ENCODE measurements at places on chromosomes 3 and 15.
A peak's percentile ranks its signal among the peaks of the same experiment; 100 is the strongest.

DNA sequence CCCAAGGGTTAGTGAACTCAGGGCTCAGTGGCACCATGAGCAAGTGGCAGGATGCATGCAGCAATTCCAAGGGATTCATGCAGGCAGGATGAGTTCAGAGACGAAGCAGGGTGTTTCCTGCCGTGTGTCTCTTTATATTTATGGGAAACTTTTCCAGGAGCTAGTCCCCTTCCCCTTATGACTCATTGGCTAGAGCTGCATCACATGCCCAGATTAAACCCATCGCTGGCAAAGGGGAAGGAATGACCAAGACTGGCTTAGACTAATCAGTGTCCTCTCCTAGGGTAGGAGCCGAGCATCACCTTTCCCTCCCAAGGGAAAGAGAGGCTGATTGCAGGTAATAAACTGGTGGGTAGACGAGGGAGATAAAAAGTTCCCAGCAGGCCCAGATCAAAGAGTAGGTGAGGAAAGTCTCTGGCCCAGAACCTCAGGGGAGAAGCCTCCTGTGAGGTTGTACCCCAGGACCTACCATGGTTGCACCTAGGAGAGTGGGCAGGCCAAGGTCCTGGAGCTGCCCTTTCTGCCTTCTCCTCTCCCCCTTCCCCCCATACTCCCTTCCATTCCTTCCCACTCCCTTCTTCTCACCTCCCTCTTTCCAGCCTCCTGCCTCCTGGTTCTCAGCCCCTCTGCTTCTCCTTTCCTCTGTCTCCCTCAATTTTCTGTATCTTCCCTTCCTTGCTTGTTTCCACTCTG lies 67.8 kb upstream of the ITGA11 start:
- no peak for DNase-seq

GRCh38 chr15:64740311-64741170 lies 34.8 kb downstream of the RBPMS2 start:
- DNase-seq: no peak

DNA sequence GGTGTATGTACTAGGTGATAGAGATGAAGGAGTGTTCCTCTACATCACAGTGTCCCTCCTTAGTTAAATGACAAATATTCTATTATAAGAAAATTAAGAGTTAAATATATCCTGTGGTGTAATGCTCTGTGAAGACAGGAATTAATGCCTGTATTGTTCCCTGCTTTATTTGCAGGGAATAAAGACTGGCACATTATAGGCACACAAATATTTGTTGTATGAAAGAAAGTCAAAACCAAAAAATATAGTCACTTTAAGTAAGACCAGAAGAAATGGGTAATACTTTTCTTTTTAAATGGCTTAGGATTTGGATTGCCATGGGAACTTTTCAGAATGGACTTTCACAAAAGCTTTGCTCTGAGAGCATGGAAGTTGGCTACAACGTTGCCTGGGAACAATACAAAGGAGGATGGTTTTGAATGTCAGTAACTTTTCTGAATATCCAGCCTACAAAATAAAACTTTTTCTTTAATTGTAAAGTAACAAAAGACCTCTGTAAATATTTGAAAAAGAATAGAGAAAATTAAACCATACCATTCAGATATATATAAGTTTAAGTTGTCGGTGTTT lies 158.0 kb upstream of the P2RY1 start:
- no peak for DNase-seq

- DNase-seq: no peak
Observed at GRCh38 chr3:37833302-37834186, 28.1 kb upstream of the CTDSPL start.

GRCh38 chr3:87414271-87414670 lies 137.9 kb upstream of the POU1F1 start:
- no peak for DNase-seq

- DNase-seq: no peak
Observed at GRCh38 chr3:152076148-152076547, 192.6 kb upstream of the MBNL1 start.

DNA sequence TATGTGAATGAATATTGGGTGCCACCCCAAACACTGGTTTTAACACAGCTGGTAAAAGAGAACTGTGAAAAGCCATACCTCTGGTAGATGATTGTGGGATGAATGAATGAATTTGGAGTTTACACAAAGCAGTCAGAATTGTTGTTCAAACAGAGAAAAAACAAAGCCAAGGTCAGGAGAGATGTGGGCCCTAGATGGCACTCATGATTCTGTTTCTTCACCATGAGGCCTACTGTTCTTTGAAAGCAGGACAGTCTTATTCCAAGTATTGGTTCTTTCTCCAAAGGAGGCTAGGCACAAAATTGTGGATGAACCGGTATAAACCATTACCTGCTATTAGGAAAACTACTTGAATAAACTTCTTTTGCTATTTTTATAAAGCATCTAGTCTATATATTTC lies 97.6 kb downstream of the SAMMSON start:
- no peak for DNase-seq

DNA sequence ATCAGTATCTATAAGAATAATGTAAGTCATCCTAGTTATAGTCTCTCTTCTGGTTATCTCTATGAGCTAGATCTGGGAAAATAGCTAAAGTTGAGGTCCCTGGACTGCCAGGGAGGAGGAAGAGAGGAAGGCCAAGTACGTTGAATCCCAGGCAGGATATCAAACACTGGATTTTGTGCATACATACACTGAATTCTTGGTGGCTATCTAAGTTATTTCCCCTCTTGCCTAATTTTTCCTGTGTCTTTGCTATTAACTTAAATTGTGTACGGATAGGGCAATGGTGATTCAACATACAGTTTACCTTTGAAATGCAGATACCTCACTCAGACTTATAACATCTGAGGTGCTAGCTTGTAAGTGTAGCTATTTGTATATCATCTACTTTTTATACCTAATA lies 27.2 kb downstream of the FBXO22 start:
- no peak for DNase-seq

DNA sequence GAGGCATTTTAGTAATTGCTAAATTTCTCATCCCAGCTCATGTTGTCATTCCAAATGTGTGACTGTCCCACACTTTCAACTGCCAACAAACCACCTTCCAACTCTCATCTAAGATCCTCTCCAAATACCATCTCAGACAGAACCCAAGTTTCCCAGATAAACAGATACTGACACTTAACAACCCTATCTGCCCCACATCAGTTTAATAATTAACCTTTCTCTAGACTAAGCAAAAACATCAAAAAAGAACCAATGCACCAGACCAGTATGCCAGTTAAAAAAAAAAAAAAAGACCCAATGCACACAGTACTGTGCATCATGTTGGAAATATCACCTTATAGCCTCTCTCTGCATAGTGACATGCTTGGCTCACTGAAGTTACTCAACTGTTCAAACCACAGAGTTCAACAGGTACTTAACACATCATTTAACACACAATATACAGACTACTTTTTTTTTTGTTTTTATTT lies 5.5 kb downstream of the SFMBT1 start:
- no peak for DNase-seq

- DNase-seq: no peak
Observed at GRCh38 chr15:29139540-29140459, 129.8 kb downstream of the NSMCE3 start.

DNA sequence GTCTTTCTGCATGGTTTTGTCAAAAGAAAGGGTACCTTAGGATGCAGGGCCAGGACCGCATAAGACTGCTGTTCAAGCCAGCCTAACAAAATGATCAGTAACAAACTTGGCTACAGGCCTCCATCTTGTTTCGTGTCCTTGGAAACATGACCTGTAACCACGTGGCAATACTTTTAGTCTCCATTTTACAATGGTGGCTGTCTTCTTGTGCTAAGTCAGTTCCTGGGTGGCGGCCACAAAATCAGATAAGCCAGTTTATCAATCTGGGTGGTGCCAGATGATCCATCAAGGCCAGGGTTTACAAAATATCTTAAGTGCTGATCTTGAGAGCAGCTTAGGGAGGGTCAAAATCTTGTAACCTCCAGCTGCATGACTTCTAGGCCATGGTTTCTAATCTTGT lies 57.1 kb upstream of the GK5 start:
- no peak for DNase-seq

DNA sequence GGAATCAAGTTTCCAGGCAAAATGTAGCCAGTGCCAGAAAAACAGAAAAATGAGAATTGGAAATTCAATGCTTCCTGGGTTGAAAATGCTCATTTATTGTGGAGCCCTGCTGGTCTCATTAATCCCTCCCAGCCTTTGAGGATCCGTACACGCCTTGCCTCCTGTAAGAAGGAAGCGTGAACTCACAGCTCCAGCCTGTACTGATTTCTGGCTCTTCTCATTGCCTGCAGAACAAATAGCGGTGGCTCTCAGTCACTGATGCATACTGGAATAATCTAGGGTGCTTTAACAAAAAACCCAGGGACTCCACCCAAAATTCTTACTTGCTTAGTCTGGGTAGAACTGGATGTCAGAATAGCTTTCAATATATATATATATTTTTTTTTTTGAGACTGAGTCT lies 29.3 kb upstream of the SLC24A5 start:
- DNase-seq: no peak

DNA sequence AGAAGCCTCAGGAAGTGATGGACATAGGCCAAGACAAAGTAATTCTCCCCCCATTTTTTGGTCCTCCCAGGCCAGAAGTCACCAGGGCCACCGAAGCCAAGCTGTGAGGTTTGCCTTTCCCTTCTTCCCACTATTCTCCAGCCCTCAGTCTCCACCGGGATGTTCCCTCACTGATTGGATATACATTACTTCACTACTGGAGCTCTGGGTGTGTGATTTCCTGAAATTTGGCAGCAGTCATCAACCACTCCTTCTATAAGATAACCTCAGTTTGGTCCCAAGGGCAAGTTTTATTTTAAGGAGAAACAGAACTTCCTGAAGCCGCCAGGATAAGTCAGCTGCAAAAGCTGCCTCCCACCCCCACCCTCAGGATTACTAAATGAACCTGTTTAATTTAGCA lies 11.3 kb downstream of the SLCO2A1 start:
- DNase-seq: peak; percentile 43

GRCh38 chr3:23644676-23645075 lies 161.1 kb upstream of the UBE2E1 start:
- DNase-seq: no peak

- no peak for DNase-seq
Observed at GRCh38 chr3:99458013-99458412, 180.4 kb upstream of the COL8A1 start.

DNA sequence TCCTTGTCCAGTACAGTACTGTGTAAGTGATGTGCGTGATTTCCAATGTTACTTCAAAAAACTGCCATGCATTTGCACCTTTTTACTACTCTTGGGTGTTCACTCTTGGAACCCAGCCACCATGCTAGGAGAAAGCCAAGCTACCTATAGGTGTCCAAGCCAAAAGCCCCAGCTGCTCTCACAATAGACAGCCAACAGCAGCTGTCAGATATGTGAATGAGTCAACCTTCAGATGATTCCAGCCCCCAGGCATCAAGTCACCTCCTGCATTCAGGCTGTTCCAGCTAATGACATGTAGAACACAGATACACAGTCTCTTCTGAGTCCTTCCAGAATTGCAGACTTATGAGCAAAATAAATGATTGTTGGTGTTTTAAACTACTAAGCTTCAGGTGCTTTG lies 417.7 kb upstream of the TGFBR2 start:
- DNase-seq: no peak

GRCh38 chr15:76309601-76310330 lies 1.5 kb downstream of the ETFA start:
- no peak for DNase-seq
